Effector memory CD4-positive, alpha-beta T cell (primary cell): ENCODE measurements at places on chromosomes 2 and 18.

DNA sequence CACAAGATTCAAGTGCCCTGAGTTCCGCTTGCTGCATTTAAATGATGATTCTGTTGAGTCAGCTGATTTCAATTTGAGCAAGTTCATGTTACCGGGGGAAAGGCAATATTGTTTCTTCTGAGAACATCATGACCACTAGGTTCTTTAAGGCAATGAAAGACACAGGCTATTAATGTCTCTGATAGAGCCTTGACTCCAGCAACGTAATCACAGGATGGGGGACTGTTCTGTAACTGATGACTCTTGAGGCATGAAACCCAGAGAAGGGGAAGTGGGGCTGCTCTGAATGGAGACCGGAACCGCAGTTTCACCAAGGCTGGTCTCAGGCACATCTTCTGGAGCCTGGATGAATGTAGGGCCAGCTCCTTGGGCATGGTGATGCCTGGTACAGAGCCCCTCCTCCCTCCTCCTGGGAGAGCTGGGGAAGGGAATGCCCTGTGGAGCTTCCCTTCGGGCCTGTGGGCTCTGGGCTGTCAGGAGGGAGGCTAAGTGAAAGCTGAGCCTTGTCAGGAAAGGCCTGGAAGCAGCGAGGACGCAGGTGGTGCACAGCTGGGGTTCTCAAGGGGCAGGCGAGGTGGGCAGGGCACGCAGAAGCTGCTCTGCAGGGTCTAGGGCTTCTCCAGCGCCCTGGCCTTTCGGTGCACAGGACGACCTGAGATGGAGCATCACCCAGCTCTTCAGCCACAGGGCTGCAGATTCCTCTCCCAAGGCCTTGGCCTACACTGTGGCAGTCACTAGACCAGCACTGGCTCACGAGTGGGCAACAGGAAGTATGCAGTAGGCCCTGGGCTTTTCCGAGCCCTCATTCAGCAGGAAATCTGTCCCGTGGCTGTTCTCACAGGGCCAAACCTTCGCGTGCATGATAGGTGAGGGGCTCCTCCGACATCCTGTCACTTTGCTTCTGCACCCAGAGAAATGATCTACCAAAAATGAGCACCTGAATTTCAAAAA is 36.6 kb upstream of the PRLH start:
- DNase-seq: no peak

DNA sequence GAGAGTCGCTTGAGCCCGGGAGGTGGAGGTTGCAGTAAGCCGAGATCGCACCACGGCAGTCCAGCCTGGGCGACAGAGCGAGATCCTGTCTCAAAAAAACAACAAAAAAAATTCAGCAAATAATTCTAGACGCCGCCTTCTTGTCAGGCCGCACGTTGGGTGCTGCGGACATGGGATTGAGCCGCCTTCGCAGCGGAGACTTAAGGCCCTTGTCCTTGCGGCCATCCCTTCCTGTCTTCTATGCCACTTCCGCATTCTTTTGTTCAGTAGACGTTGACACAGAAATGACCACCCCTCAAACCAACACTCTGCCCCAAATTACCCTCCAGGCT is 15.8 kb downstream of the PTPN18 start:
- DNase-seq: no peak

DNA sequence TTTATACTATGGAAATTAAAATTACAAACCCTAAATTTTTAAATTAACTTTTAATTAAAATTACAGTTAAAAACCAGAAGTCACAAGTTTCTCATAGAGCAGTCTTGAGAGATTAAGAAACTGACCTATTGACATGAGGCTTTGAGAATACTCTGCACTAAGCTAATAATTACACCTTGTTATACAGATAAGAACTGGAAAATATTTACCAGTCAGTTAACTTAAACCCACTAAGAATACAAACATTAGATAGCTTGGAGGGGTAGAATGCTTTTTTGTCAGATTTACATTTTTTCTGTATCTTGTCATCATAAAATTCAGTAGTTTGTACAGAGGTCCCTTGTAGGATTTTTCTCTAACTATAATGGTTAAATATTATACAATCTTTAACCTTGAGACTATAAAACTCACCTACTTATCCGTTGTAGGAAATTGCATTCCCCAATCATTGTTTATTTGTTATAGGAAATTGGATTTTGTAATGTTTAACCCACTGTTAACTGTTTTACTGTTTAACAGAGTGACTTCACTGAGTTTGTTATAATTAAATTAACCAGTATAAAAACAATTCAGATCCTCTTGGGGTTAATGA is 219.7 kb upstream of the PKDCC start:
- no peak for DNase-seq

DNA sequence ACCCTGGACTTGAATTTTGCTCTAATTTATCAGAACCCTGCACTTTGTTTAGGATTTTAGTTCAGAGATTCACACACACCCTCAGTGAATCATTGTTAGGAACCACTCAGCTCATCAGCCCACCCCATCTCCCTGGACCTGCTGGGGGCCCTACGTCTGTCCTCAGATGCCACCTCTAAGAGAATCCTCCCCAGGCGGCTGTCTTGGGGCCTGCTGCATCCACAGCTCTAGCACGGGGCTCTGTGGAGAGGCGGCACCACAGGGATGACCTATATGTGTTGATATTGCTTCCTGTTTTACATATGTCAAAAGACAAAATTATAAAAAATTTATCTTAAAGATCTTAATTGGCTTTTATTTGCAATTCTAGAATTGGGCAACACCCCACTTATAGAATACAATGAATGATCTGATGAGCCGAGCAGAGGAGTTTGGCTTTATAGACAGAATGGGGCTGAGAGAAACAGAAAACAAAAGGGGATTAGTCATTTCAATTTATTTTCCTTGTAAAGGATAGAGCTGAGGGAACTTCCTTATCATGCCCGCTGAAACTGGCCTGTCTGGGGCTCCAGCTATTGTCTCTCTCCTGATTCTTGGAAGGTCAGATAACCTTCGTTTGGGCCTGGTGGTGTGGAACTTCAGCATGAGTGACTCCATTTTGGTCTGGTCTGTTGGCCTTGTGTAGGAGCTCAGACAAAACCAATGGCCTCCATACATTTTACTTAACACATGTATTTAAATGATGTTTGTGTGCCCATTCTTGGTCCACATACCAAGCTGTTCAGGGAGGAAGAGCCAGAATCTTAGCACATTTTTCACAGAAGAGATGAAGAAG is 1.4 kb downstream of the MYO7B start:
- no peak for DNase-seq

- no peak for DNase-seq
These were observed 25.2 kb upstream of the ASB1 start for GRCh38 chr2:238401551-238401950.

- no peak for DNase-seq
These were observed 58.1 kb downstream of the NCKAP1 start for GRCh38 chr2:182980115-182980514.

GRCh38 chr2:156379071-156379470 is 46.5 kb upstream of the NR4A2 start:
- no peak for DNase-seq
